ENCODE measurements at places on chromosomes 1 and 21.

GRCh38 chr1:29783508-29784275 lies 547.4 kb downstream of the PTPRU start:
- no peak for DNase-seq

DNA sequence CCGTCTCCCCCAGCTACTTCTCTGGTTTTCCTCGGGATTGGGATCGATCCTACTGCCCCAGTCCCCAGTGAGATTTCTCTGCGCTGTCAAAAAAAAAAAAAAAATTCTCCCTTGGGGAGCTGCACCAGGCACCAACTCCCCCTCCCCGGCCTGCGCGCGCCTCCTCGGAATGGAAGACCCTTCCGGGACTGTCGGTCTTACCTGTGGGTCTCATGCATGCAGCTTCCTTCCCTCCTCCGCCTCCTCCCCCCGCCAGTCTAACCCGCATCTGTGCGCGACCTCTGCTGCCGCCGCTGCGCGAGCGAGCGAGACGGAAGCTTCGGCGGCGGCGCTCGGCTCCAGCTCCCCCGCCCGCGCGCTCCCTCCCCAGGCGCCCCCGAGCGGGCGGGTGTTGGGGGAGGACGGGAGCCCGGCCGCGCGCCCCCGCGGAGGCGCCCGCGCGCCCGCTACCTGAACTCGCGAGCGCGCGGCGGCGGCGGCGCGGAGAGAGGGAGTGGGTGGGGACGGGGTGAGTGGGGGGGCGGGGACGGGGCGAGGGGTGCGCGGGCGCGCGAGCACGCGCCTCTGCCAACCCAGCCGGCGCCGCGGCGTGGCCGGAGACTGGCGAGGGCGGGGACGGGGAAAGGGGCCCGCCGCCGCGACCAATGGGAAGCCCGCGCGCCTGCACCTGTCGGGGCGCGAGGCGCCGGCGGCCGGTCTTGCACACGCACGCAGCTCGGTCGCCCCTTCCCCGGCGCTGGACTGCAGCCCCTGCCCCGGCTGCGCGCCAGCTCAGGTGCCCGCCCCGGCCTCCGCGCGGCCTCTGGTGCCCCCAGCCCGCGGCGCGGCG lies at the start of gene SUSD4:
Gene SUSD4 (minus strand): TSS at position 321 of the 829 bp plus-strand sequence. CDS start 751 bp downstream, outside the sequence.
- peak; percentile 44 for DNase-seq

DNA sequence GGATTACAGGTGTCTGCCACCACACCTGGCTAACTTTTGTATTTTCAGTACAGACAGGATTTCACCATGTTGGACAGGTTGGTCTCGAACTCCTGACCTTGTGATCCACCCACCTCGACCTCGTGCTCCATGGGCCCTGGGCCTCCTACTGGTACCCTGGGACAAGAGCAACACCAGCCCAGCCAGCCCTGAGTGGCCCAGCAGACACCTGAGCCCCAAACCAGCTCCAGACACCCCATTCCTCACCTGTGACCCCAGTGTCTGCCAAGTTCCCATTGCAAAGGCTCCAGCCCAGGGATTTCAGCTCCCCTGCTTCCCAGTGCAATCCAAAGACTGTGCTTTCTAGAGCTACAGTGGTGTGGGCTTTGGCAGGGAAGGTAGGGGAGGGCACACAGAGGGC lies 14.6 kb downstream of the MEF2D start:
- DNase-seq, result no peak

DNA sequence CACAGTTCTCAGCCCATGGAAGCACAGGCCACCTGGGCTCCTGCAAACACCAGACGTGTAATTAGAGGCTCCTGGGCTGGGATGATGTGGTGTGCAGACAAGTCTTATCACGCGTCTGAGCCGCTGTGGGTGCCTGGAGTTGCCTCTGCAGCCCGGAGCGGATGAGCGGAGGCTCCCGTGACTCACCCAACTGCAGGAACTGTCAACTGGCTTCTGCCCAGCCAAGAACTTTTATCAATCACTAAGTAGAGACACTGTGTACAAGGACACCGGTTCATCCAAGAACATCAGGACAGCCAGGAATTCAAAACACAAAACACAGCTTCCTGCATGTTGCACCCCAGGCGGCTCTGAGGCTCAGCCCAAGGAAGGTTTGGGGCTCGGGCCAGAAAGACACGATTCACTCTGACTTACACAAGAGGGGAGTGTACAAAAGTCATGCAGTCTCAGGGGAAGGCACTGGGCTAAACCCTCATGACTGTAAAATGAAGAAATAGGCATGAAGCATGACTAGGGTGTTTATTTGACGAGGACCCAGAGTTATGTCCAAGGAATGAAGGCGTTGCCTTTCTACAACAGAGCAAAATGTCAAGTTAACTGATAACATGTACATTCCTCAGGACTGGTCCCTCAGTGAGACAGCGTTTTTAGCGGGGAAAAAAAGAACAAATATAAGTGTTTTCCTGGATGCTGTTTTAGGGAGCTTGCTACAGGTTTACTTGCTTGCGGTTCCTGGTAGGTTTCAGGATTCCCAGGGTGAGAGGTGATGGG lies 21.1 kb downstream of the ERRFI1 start:
- DNase-seq, result peak; percentile 89

DNA sequence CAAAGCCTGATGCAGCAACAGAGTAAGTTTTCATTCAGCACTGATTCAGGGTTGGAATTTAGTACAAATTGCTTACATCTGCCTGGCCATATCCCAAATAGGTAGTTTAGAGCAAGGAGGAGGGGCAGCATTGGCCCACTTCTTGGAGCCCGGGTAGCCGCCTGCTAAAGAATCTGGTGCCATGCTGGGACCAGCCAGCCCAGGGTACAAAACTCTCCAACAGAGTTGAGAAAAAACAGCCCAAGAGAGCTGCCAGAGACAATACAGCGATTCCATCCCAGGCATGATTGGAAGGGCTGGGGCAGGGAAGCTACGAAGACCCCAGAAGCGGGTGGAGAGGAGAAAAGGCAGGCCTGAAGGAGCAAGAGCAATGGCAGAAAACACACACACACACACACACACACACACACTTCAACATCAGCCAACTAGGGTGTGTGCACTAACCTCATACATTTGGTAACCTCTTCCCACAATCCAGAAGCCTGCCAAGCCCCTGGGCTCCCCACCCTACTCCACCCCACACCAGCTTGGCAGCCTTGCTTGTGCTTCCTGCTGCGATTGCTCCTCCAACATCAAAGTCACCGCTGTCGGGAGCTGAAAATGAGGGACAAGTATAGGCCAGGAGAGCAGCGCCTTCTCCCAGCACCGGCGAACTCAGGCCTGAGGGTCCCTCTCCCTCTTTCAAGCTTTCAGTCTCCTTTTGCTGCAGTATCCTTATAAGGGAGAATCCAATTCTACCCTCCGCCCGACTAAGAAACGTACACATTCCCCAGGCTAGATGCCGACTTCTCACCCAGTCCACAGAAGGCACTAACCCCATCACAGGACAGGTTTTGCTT lies 1.2 kb downstream of the PIK3C2B start:
- peak; percentile 75 for DNase-seq

Data from GM03348 (cell line).